ENCODE measurements at places on chromosomes 1 and 21.

- DNase-seq = peak; percentile 7
Measured at GRCh38 chr1:11151114-11151513, 38.0 kb upstream of the ANGPTL7 start.

- DNase-seq = no peak
Measured at GRCh38 chr1:201460814-201461644, 8.0 kb downstream of the PHLDA3 start.

DNA sequence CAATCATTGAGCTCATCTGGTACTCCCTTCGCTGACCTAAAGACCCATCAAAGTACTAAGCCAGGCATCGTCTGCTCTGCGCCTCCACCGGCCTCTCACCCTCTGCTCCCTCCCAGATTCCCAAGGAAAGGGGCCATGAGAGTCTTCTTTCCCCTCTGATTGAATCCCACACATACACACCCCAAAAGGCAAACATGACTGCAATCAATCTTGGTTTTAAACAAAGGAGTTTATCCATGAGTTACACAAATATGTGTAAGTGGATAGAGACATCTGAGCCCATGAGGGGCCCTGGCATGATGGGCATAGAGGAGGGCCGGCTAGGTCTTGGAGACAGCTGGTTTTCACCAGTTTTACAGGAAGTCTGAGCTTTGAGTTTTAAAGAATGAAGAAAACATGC lies 50.9 kb downstream of the CAPN2 start:
- DNase-seq = no peak

DNA sequence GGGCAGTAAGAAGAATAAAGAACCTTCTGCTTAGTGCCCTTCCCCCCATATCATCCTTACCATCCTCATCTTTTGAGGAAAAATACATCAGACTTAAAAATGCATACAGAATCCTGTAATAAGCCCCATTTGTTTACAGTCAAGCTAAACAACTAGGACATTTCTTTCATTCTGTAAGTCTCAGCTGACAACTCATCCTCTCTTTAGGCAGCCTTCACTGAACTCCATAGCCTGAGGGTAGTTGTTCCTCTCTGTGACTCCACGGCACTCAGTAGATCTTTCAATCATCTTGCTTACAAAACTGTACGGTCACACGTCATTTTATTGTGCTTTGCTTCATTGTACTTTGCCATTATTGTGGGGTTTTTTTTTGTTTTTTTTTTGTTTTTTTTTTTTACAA lies 82.5 kb downstream of the NRIP1 start:
- no peak for DNase-seq

DNA sequence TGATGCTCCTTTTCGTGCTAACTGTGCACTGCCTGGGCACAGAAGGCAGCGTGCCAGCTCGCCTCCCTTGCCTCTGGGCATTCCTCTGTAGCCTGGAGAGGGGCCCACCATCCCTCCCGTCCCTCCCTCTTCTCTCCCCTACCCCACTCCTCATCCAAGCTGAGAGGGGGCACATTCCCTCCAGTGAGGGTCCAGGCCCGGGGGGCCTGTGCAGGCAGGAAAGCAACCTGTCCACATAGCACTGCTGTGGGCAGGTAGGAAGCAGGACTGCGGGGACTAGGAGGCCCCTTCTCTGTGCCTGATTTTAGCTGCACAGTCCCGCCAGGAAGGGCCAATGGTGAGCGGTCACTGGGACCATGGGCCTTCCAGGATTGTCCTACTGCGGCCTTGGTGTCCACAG lies 10.3 kb upstream of the PKNOX1 start:
- DNase-seq = no peak

All from AML-193 (cell line).